ENCODE measurements at places on chromosomes 7 and 10.

DNA sequence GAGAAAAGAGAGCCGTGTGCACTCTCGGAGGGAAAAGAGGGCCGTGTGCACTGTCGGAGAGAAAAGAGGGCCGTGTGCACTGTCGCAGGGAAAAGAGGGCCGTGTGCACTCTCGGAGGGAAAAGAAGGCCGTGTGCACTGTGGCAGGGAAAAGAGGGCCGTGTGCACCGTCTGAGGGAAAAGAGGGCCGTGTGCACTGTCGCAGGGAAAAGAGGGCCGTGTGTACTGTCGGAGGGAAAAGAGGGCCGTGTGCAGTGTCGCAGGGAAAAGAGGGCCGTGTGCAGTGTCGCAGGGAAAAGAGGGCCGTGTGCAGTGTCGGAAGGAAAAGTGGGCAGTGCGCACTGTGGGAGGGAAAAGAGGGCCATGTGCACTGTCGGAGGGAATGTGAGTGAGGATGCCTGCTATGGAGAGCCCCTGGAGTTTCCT is 188.7 kb downstream of the DNAJB6 start:
- DNase-seq, result no peak

- no peak for DNase-seq
Observed at GRCh38 chr7:150996376-150997074, 5.7 kb downstream of the NOS3 start.

DNA sequence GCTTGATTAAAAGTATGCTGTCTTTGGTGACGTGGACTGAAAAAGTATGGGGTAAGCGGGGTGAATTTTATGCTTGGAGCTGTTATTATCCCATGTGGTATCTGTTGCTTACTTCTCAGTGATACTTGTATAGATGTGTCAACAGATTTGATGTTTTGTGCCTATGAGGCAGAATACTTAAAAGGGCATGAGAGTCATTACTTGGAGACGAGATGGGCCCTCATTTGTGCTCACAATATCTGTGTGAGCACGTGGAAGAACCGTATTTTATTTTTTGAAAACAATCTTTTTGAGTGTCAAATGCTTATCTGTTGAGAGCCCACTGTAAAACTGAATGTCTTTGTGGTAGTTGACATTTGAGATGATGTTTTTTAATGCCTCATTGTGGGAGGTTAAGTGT is 281.9 kb downstream of the EXOC4 start:
- no peak for DNase-seq

DNA sequence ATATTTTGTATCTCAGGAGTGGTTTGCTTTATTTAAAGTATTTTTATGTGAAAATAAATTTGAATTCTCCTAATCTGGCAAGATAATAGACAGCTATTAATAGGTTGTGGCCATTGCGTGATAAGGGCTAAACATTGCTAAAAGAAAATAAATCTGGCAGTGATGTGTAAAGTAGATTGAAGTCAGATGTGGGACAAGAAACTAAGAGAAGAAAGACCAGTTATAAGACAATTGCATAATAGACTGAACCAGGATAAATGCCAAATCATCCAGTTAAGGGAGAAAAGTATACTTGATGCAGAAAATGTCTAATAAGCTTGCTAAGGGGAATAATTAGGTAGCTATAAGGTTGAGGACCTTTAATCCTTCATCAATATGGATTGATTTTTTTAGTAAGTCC is 197.5 kb upstream of the CSTF2T start:
- DNase-seq, result no peak

DNA sequence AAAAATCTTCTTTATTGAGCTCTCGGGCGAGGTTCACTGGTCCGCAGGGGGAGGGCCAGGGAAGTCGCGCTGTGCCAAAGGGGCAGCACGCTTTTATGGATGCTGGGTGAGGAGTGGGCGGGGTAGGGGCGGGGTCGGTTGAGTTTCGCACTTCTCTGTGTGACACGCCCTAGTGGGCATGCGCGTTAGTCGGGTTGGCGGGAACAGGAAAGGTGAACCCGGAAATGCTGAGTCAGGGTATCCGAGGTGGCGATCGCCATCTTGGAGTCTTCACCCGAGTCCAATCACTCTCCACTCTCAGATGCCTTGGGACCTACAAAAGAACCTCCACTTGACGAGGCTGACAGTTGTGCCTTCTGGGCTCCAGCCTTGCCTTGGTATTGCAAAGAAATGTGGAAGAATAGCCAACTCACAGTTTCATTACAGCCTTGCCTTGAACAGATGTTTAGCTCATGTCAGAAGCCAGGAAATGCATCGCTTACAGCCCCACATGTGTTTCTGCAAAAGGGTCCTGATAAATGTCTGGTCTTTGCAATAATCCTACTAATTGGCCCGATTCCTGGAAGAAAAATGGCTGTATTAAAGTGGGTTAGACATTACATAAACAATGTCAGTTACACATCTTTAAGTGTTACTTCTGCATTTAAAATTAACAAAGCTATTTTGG is 64.1 kb downstream of the AHR start:
- DNase-seq, result no peak

DNA sequence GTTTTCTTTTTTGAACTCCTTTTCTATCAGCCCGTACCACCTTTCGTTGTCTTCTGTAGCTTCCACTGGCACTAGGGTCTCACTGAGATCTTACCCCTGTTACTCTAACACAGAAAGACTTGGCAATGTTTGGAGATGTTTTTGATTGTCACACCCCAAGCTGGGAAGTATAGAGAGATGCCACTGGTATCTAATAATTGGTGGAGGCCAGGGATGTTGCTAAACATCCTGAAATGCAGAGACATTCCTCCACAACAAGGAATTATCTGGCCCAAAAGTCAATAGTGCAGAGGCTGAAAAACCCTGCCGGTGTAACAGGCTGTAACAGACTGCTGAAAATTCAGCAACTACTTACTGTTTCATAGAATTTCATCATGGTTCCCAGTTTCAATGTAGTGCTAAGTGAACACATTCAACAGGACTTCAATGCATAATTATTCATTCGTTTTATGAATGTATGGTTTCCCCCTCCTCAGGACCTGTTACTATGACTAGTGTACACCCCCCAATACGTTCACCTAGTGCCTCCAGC is 115.9 kb downstream of the TRIM24 start:
- no peak for DNase-seq

DNA sequence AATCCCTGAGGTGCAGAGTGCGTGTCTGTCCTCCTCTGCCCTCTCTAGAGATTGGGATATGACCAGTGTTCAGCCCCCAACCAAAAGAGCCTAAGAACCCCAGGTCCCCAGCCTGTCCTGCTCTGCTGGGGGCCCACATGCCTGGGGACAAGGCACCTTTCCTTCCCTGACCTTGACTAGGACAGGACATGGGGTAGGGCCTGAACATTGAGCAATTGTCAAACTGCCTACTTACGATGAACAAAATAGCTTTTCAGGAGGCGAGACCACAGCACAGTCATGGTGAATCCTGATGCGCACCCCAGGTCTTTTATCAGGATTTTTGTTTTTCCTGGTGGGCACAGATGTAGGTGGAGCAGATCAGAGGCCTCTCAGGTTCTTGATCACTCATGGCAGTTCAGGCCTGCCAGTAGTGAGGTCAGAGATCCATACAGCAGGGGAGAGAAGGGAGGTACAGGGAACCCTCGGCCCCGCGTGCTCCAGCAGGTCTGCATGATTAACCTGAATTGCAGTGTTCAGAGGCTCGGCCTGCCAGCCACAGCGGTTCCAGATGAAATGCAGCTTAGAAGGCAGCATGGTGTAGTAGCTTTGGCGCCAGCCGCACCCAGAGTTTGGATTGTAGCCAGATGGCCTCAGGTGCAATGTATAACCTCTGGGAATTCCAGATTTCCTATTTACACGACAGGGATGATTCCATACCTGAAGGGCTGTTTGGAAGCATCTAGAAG is 191.3 kb downstream of the CUX1 start:
- no peak for DNase-seq

DNA sequence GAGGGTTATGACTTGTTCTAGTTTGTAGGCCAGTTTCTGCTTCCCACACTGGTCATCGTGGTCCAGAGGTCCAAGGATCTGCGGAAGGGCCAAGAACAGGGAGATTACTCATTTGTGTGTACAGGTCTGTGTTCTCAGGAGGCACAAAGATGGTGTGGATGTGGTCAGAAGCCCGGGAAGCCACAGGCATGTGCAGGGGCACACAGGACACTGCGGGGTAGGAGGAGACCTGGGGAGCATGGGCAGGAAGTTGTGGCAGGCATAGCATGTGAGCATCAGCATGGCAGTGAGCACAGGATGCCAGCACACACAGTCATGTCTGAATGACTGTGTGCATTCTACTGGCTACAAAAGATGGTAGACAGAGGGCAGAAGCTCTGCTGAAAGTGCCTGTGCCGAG is 445.8 kb downstream of the PLXNA4 start:
- DNase-seq, result no peak

DNA sequence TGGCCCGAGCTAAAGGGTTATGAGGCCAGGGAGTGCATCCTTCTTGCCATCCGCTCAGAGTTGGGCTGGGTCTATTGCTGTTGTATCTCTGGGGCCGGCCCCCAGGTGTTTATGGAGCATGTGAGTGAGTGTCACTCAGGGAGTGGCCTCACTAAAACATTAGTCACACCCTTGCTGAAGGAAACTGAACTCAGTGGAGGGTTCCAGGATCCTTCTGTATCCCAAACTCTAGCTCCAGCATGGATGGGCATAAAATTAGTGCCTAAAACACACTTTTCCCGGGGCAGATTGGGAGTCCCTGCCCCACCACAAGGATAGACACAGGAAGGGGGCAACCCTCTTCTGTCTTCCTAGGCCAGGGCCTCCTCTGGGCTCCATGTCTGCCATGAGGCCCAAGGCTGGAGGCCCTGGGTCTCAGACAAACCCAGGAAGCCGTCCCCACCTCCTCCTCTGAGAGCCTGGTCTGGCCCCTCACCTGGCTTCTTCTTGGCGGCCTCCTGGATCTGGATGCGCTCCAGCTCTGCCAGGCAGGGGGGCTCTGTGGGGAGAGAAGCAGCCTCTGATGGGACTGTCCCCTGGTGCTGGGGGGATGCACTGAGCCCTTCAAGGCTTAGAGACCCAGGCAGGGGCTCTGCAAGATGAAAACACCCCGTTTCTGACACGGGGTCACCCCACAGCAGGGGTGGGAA is 24.5 kb downstream of the SPOCK2 start:
- DNase-seq, result no peak

DNA sequence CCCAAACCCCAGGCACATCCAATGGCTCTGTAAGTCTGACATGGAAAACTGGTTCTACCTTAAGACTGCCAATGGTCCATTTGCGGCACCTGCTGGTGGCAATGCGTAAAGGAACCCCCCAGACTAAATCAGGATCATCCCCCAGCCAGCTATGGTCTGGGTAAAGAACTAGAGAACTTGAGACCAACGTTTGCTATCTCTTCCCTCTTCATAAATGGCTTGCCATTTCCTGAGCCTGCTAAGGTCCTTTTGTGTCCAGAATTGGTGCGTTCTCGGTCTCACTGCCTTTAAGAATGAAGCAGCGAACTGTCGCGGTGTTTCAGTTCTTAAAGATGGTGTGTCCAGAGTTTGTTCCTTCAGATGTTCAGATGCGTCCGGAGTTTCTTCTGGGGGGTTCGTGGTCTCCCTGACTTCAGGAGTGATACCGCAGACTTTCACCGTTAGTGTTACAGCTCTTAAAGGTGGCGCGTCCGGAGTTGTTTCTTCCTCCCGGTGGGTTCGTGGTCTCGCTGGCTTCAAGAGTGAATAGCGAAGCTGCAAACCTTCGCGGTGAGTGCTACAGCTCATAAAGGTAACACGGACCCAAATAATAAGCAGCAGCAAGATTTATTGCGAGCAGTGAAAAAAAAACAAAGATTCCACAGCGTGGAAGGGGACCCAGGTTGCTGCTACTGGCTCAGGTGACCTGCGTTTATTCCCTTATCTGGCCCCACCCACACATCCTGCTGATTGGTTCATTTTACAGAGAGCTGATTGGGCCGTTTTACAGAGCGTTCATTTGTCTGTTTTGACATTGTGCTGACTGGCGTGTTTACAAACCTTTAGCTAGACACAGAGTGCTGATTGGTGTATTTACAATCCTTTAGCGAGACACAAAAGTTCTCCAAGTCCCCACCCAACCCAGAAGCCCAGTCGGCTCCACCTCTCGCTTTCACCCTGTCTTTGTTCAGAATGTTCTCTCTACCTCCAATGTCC is 95.4 kb downstream of the ELMO1 start:
- DNase-seq, result no peak

DNA sequence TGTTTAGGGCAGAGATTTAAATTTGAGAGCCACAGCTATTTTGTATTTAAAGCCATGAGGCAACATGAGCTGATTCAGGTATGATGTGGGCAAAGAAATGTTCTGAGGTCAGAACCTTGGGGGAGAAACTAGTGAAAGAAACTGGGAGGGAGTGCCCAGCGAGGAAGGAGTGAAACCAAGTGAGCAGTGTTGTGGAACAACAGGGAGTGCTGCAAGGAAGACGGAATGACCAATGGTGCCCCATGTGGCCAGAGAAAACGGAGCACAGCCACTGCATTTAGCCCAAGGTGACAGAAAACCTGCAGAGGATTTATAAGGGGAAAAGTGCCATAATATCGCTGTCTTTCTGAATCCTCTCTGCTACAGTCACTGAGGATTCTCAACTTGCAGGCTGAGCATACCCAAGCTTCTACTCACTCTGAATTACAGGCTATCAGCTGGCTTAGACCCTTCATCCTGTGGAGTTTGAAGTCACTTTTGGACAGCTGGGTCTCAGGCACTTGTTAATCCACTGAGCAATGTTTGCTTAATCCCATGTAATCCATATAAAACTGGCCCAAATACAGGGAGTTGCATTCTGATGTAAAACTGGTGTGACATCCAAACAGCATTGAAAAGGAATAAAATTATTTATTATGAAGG is 777.3 kb downstream of the CCSER2 start:
- no peak for DNase-seq

DNA sequence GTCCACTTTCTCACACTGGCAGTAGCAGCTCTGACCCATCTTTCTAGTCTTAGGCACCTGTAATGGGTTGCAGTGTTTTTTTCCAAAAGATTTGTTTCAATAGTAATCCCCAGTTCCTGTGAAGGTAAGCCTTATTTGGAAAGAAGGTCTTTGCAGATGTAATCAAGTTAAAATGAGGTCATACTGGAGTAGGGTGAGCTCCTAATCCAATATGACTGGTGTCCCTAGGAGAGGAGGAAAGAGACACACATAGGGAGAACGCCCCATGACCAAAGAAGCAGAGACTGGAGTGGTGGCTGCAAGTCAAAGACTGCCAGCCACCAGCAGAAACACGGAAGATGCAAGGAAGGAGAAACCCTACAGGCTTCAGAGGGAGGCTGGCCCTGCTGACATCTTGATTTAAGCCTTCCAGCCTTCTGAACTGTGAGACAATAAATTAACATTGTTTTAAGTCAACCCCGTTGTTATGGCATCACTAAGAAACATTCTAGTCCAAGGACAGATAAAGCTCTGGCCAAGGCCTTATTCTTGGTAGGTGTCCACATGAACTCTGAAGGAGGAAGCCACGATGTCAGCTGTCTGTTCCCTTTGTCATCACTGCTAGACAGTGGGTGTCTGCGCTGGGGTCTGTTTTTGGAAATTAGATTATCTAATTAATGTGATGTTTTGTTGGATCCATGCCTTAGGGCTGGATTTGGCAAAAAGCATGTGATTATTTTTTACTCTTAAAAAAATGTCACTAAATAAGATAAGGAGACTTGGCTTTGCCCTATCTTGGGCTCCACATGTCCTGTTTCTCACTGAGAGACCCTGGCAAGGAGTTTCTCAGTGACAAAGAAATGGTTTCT is 214.9 kb downstream of the KCNMA1 start:
- no peak for DNase-seq

Measured in activated gamma-delta T cell (primary cell).